Forelimb muscle (tissue), 1 donor: ENCODE measurements at places on chromosomes 3 and 15. TPM values are rescaled to one million over a fixed set of nuclear protein-coding genes. Genes with fewer than 3 reads are reported as not detected.

PCSK6 gene
- polyA plus RNA-seq: 10.2 TPM

CPNE4 gene
- 0.23 TPM for polyA plus RNA-seq

TNFSF10 gene
- 9.4 TPM for polyA plus RNA-seq

RTP4 gene
- polyA plus RNA-seq: 0.11 TPM

IQCF5 gene
- polyA plus RNA-seq: not detected

UBE2E2 gene
- polyA plus RNA-seq: 34.1 TPM

DNA sequence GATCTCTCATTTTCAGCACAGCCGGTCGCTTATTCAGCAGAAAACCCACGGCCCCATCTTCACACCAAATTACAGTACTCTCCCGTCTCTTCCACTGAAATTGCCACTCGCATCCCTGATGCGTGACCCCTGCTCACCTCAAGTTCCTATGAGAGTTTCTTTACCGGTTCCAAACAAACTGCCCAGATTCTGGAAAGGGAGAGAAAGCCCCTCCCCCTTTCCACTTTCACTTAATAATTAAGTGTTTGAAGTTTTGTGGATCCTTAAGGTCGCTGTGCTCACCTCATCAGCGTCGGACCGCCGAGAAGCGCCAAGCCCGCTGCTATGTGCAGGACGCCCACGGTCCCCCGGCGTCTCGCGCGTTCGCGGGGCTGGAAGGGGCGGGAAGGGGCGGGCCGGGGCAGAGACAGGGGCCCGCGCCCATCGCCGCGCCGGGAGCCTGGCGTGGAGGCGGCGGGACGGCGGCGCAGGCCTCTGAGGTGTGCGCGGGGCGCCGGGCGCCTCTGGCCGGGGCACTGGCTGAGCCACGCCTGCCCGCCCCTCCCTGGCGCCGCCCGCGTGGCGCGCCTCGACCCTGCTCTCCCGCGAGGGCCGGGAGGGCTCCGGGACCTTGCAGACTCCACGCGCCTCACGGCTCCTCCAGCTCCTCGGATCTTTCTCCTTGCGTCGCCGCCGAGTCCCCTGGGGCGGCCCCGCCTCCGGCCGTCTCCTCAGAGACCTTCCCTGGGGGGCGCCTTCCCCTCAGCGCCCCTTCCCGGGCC, at the start of gene GPR156:
GPR156 (minus strand) TSS at position 476 of the 761 bp plus-strand sequence. CDS start 41,124 bp downstream, outside the sequence.
- no peak for DNase-seq

- no peak for DNase-seq
These were observed 28.1 kb upstream of the MCTP2 start for GRCh38 chr15:94203306-94203705.

DNA sequence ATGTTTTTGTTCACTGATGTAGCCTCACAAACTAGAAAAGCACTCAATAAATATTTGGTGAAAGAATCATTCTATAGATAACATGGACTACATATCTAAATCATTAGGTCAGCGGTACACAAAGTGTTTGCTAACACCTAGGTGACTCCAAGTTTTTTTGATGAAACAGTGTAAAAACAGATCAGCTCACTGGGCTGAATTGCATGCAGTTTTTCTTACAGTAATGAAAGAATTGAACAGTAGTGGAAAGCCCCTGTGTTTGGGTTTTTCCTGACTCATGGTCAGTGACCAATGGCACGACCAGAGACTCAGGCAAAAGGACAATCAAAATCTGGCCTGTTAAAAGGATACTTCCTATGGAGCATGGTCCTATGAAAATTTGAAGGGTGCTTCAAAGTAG, 384.3 kb upstream of the EPHA6 start:
- DNase-seq: no peak

DNA sequence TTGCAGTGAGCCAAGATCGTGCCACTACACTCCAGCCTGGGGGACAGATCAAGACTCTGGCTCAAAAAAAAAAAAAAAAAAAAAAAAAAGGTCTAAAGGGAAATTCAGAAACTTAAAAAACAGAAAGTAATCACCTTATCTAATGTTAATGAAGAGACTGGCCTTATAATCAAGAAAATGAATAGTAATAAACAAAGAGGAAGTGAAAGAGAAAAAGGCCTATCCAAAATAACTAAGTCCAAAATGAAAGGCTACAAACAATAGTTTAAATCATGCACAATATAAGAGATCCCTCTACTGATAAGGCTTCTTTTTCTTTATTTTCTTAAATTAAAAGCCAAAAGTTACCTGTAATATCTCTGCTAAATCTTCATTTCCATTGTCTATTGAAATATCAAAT, 37.1 kb upstream of the HDC start:
- no peak for DNase-seq

- no peak for DNase-seq
These were observed 245.5 kb upstream of the MANF start for GRCh38 chr3:51139616-51140015.

DNA sequence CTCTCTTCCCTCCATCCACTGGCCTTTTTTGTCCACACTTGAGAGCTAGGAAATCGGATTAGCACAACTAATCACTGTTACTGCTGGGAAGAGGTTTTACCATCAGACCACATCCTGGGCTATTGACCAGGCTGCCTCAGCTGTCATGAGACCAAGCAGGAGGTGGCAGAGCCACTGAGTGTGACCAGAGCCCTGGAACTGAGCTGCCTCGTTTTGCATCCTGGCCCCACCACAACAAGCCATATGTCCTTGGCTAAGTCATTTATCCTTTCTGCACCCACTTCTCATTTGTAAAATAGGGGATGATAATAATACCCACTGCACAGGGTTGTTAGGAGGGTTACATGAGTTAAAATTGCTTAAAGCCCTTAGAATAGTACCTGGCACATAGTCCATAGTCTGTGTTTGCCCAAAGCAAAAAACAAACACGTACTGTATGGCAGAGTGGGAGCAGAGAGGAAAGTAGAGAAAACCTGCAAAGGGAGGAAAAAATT, 34.1 kb downstream of the TMEM158 start:
- no peak for DNase-seq

- no peak for DNase-seq
These were observed 287.3 kb upstream of the ADAMTS9 start for GRCh38 chr3:64975147-64975546.

DNA sequence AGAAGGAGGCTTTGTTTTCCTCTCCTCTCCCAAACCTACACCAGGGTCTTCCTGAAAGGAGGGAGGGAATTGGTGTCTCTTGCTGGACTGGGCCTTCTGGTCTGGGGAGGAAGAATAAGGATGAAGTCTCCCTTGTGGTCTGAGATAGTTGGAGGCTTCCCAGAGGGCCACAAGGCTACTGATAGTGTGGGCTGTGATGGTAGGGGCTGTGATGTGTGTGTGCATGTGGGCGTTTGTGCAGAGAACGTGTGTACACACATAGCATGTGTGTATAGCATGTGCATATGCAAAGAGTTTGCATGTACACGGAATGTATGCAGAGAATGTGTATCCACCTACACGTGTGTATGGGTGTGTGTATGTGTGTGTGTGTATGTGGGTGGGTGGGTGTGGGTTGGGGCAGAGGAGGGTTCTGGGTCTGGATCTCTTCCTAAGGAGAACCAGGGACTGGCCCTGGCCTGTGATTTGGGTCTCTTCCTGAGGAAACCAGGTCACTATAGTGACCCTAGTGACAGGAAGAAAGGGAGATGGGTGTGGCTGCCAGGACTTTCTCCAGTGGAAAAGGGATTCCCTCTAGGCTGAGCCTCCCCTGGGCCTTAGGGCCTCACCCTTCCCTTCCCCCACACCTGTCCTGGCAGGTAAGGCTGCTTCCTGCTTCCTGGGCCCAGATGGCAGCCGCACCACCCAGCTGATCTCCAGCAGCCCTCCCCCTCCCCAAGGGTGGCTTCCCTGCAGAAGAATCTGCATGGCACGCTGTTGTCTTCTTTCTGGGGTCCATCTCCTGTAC, 1.7 kb downstream of the FLNB start:
- no peak for DNase-seq

GRCh38 chr3:69750549-69750948, 11.3 kb downstream of the MITF start:
- DNase-seq: no peak
